Melanocyte of skin (primary cell): ENCODE measurements at places on chromosomes 13 and 19. TPM values are rescaled to one million over a fixed set of nuclear protein-coding genes. Genes with fewer than 3 reads are reported as not detected.

Gene ZNF442
- 0.15 and 1.3 TPM in 2 replicates for total RNA-seq

Gene GADD45GIP1
- total RNA-seq, result 18.2 and 20.3 TPM in 2 replicates

Gene BEST2
- not detected in 2 replicates for total RNA-seq

Gene SKA3
- total RNA-seq, result 18.6 and 27.3 TPM in 2 replicates

Gene COMMD6
- 8.6 and 42.2 TPM in 2 replicates for total RNA-seq

Gene JAK3
- total RNA-seq, result 2.7 and 3.2 TPM in 2 replicates

Gene GRIK5
- total RNA-seq, result not detected in 2 replicates

Gene CABP5
- not detected in 2 replicates for total RNA-seq

Gene TUBB4A
- total RNA-seq, result 53.6 and 58.8 TPM in 2 replicates

Gene SLC1A6
- under 0.01 TPM in 1 of 2 replicates, not detected in the other for total RNA-seq

Gene ALOX5AP
- not detected in 2 replicates for total RNA-seq

Gene PRSS57
- not detected in 2 replicates for total RNA-seq

Gene ARHGAP45
- total RNA-seq, result 0.69 and 1.5 TPM in 2 replicates

Gene DIRAS1
- 2.2 and 2.7 TPM in 2 replicates for total RNA-seq

Gene DIAPH3
- total RNA-seq, result 10.0 and 10.2 TPM in 2 replicates

Gene ZBTB32
- not detected in 2 replicates for total RNA-seq

Gene KLK15
- total RNA-seq, result not detected in 2 replicates

Gene PRR36
- total RNA-seq, result not detected in 2 replicates

Gene LGI4
- 0.15 and 0.33 TPM in 2 replicates for total RNA-seq

Gene KCNN1
- 0.15 and 0.33 TPM in 2 replicates for total RNA-seq

Gene ELSPBP1
- total RNA-seq, result 0.67 TPM in 1 of 2 replicates, not detected in the other

Gene RASAL3
- not detected in 2 replicates for total RNA-seq

Gene RINL
- total RNA-seq, result 4.6 and 6.0 TPM in 2 replicates

Gene KIR2DL1
- not detected in 2 replicates for total RNA-seq

Gene ZNF610
- total RNA-seq, result 2.0 and 2.6 TPM in 2 replicates

Gene C13orf42
- not detected in 2 replicates for total RNA-seq

Gene TNFRSF19
- 74.3 and 110 TPM in 2 replicates for total RNA-seq

Gene ZNF569
- 3.1 and 6.2 TPM in 2 replicates for total RNA-seq

Gene SBNO2
- total RNA-seq, result 50.5 and 63.7 TPM in 2 replicates

Gene GPC5
- total RNA-seq, result under 0.01 TPM in 1 of 2 replicates, not detected in the other

Gene OR10H5
- not detected in 2 replicates for total RNA-seq

Gene CEACAM6
- total RNA-seq, result not detected in 2 replicates

Gene SCEL
- 0.15 TPM in 1 of 2 replicates, not detected in the other for total RNA-seq

Gene GRK1
- total RNA-seq, result under 0.01 TPM in 1 of 2 replicates, not detected in the other

Gene COL4A1
- 31.0 and 82.5 TPM in 2 replicates for total RNA-seq

Gene ZNF724
- 8.7 and 12.8 TPM in 2 replicates for total RNA-seq

Gene MAB21L1
- total RNA-seq, result under 0.01 TPM in 1 of 2 replicates, not detected in the other

Gene RNF113B
- not detected in 2 replicates for total RNA-seq

Gene DAND5
- not detected in 2 replicates for total RNA-seq
